ENCODE measurements at places on chromosomes 7 and 10. TPM values are rescaled to one million over a fixed set of nuclear protein-coding genes. Genes with fewer than 3 reads are reported as not detected.

The SUGCT gene
- total RNA-seq, result 5.9 TPM

The KIF11 gene
- total RNA-seq, result 70.8 TPM

The ITIH2 gene
- not detected for total RNA-seq

The C7orf33 gene
- total RNA-seq, result not detected

The LLCFC1 gene
- not detected for total RNA-seq

The KLHL7 gene
- total RNA-seq, result 45.6 TPM

The CPA2 gene
- total RNA-seq, result 0.55 TPM

The CROT gene
- total RNA-seq, result 20.1 TPM

The CCDC3 gene
- 6.4 TPM for total RNA-seq

The NUTM2E gene
- total RNA-seq, result 1.6 TPM

The TRIM73 gene
- total RNA-seq, result 6.8 TPM

The ACSM6 gene
- not detected for total RNA-seq

- no peak overlapping the region for H3K4me3 ChIP-seq
- H3K36me3 ChIP-seq, result no peaks in the 10 kb centered on the region
- H3K27me3 ChIP-seq, result no peaks in the 10 kb centered on the region
- peak overlapping the region; percentile 88 for H3K27ac ChIP-seq
- no peak for DNase-seq
Measured at GRCh38 chr10:72242675-72243074, 26.6 kb upstream of the ASCC1 start.

- H3K36me3 ChIP-seq, result no peaks in the 10 kb centered on the region
- H3K27ac ChIP-seq, result no peak overlapping the region
- no peak overlapping the region for H3K4me3 ChIP-seq
Measured at GRCh38 chr7:94053532-94053931, 49.4 kb upstream of the BET1 start.

GRCh38 chr10:79088176-79088575 is 19.4 kb downstream of the ZMIZ1 start:
- no peak overlapping the region for H3K27ac ChIP-seq
- peaks cover 58% of the 10 kb centered on the region for H3K4me1 ChIP-seq
- H3K27me3 ChIP-seq, result no peaks in the 10 kb centered on the region
- H3K4me3 ChIP-seq, result no peak overlapping the region
- no peak for DNase-seq

DNA sequence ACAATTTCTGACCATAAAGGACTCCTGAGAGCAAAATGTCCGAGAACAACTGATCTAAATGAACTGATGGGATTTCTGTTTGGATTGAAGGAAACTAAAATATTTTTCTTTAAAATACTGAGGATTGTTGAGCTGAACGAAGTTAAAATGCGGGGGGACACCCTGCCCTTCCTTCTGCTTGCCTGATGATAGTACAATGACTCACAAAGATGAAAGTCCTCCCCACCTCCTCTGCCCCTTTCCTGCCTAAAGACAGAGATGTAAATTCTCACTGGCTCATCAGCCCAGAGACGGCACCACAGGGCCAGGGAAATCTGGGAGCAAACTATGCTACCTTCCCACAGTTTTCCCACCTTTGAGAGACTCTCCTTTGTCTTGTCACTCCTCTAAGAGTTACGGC is 180.6 kb downstream of the PHTF2 start:
- no peaks in the 10 kb centered on the region for H3K4me1 ChIP-seq
- no peak overlapping the region for H3K27ac ChIP-seq
- no peaks in the 10 kb centered on the region for H3K27me3 ChIP-seq
- no peak for DNase-seq
- H3K4me3 ChIP-seq, result no peak overlapping the region
- H3K36me3 ChIP-seq, result peaks cover 4% of the 10 kb centered on the region

DNA sequence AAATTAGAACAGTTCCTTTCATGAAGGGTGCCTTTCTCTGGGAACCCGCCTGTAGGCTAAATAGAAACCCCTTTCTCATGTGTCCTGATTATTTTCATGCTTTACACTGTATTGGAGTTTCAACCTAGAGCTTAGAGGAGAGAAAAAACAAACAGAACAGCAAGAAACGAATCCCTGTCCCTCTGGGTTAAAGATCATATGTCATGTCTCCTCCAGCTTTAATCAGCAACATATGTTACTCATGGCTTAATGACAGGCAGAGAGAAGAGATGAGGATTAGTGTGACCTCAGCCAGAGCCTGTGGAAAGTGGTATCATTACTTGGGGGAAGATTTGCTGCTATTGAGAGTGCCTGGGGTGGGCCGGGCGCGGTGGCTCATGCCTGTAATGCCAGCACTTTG is 32.1 kb downstream of the CRCP start:
- H3K4me3 ChIP-seq, result no peak overlapping the region
- no peak overlapping the region for H3K27ac ChIP-seq
- no peaks in the 10 kb centered on the region for H3K27me3 ChIP-seq
- H3K4me1 ChIP-seq, result peaks cover 4% of the 10 kb centered on the region
- H3K36me3 ChIP-seq, result peaks cover 10% of the 10 kb centered on the region

- no peak overlapping the region for H3K4me3 ChIP-seq
- no peaks in the 10 kb centered on the region for H3K4me1 ChIP-seq
- H3K27me3 ChIP-seq, result no peaks in the 10 kb centered on the region
- H3K27ac ChIP-seq, result no peak overlapping the region
Measured at GRCh38 chr7:113784316-113784715, 134.5 kb downstream of the PPP1R3A start.

DNA sequence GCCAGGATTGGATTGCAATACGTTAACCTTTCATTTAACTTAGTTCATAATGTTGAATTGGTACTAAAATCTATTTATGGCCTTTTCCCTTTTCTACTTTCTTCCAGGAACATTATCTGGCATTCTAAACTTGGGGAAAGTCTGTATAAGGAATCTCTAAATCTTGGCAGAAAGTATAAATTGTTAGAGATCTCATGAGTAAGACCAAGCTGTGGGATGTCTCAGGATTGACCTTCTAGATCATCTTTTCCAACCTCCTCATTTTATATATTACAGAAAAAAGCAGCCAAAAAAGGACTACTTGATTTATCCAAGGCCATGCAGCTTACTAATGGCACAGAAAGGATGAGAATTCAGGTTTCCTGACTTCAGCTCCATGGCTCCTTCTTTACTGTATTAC is 598.3 kb downstream of the INHBA start:
- H3K36me3 ChIP-seq, result no peaks in the 10 kb centered on the region
- H3K27ac ChIP-seq, result no peak overlapping the region
- H3K27me3 ChIP-seq, result no peaks in the 10 kb centered on the region

GRCh38 chr10:78866731-78867554 is 201.8 kb upstream of the ZMIZ1 start:
- H3K27ac ChIP-seq, result peak overlapping the region; percentile 85
- no peaks in the 10 kb centered on the region for H3K27me3 ChIP-seq
- H3K4me3 ChIP-seq, result no peak overlapping the region
- no peak for DNase-seq
- H3K36me3 ChIP-seq, result no peaks in the 10 kb centered on the region

- H3K36me3 ChIP-seq, result no peaks in the 10 kb centered on the region
- no peaks in the 10 kb centered on the region for H3K27me3 ChIP-seq
- H3K4me1 ChIP-seq, result no peaks in the 10 kb centered on the region
- no peak for DNase-seq
- no peak overlapping the region for H3K27ac ChIP-seq
- no peak overlapping the region for H3K4me3 ChIP-seq
Measured at GRCh38 chr7:72058579-72058978, 353.6 kb downstream of the CALN1 start.

DNA sequence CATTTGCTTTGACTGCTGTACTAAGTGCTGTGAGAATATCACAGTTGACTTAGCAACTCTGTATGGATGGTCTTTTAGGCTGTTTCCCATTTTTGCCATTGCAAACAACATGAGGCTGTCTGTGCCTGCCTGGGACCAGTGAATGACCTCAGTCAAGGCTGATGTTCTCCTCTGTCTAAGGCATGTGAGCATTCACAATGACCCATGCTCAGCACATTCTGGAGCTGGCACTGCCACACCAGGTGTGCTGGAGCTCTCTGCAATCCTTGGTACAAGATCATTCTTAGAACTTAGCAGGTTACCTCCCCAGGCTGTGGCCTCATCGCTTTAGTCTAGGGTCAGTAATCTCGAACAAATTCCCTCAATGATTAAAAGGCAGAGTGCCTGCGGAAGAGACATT is 61.9 kb downstream of the SH3PXD2A start:
- H3K4me3 ChIP-seq, result no peak overlapping the region
- no peaks in the 10 kb centered on the region for H3K27me3 ChIP-seq
- DNase-seq, result no peak
- peaks cover 16% of the 10 kb centered on the region for H3K4me1 ChIP-seq
- H3K36me3 ChIP-seq, result peaks cover 5% of the 10 kb centered on the region

DNA sequence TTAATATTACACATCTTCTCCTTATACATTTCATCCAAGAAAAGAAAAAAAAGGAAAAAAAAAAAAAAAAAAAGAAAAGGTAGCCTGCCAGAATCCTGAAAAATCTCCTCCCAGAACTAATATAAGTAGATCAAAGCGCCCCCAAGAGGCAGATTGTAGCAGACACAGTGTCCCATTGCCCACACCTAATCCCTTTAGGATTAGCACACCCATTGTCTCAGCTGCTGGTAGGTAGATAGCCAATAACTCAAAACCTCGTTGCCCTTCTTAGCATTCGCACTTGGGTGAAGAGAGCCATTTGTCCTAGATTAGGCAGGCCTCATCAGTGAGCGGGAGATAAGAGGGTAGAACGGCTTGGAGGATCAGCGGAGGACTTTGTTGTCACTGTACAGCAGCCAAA is 100.2 kb upstream of the SORCS1 start:
- H3K4me1 ChIP-seq, result no peaks in the 10 kb centered on the region
- no peaks in the 10 kb centered on the region for H3K27me3 ChIP-seq
- H3K36me3 ChIP-seq, result no peaks in the 10 kb centered on the region
- H3K4me3 ChIP-seq, result no peak overlapping the region
- DNase-seq, result no peak

- H3K4me1 ChIP-seq, result no peaks in the 10 kb centered on the region
- H3K4me3 ChIP-seq, result no peak overlapping the region
- H3K36me3 ChIP-seq, result peaks cover 16% of the 10 kb centered on the region
- no peaks in the 10 kb centered on the region for H3K27me3 ChIP-seq
Measured at GRCh38 chr7:73536479-73536878, 14.4 kb upstream of the BAZ1B start.

DNA sequence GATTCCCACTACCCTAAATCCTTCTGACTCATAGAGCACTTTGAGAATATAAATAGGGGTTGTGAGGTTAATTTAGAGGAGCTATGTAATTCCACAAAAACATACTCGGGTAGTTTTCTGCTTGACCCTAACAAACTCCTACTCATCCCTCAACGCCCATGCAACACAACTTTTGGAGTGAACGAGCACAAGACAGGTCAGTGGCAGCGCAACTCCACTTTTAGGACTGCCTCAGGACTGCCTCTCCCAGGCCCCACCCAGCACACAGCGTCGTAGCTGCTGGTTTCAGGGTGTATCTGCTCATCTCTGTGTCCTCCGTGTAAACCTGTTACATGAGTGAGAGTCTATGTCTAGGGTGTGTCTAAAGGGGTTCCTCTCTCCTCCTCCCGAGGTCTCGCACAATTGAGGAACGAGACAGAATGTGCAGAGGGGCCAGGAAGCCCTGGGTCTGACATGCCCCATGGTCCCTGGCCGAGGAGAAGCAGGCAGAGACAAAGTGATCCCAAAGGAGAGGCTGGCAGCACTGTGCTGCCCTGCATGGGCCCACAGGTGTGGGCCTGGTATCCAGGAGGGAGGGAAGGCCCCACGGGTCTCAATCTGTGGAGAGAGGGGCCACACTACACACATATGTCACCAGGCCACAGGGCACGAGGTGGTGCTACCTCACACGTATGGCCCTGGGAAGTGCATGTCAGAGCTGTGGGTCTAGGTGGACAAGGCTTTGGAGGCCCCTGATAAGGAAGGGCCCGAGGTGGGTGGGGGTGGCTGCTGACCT is 45.5 kb downstream of the CAMK2B start:
- no peak overlapping the region for H3K4me3 ChIP-seq
- H3K36me3 ChIP-seq, result no peaks in the 10 kb centered on the region
- no peak overlapping the region for H3K27ac ChIP-seq

GRCh38 chr10:64038107-64038506 is 516.9 kb downstream of the REEP3 start:
- no peak overlapping the region for H3K4me3 ChIP-seq
- DNase-seq, result no peak
- no peaks in the 10 kb centered on the region for H3K36me3 ChIP-seq
- H3K27me3 ChIP-seq, result no peaks in the 10 kb centered on the region
- peaks cover 39% of the 10 kb centered on the region for H3K4me1 ChIP-seq
- no peak overlapping the region for H3K27ac ChIP-seq

DNA sequence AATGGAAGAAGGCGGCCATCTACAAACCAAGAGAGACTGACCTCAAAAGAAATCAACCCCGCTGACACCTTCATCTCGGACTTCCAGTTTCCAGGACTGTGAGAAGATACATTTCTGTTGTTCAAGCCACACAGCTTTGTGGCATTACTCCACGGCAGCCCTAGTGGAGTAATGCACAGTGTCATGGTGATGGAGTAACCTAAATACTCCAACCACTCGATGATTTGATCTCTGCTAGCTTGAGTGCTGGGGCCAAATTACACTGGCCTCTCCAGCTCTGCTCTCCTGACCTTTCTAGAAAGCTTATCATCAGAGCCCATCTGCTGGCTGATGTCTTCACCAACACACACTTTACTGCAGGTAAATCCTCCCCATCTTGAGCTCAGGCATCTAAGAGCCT is 52.2 kb downstream of the GALNT17 start:
- peak overlapping the region; percentile 68 for H3K27ac ChIP-seq
- peaks cover 8% of the 10 kb centered on the region for H3K36me3 ChIP-seq
- H3K4me1 ChIP-seq, result peaks cover 17% of the 10 kb centered on the region
- DNase-seq, result no peak

- peaks cover 7% of the 10 kb centered on the region for H3K27me3 ChIP-seq
- no peaks in the 10 kb centered on the region for H3K4me1 ChIP-seq
- H3K36me3 ChIP-seq, result no peaks in the 10 kb centered on the region
- H3K27ac ChIP-seq, result no peak overlapping the region
- no peak for DNase-seq
Measured at GRCh38 chr10:131430716-131431412, 119.3 kb upstream of the TCERG1L start.

- H3K27me3 ChIP-seq, result no peaks in the 10 kb centered on the region
- H3K4me1 ChIP-seq, result peaks cover 4% of the 10 kb centered on the region
- no peak for DNase-seq
- peaks cover 2% of the 10 kb centered on the region for H3K36me3 ChIP-seq
- H3K4me3 ChIP-seq, result no peak overlapping the region
Measured at GRCh38 chr7:151978616-151979015, 22.4 kb downstream of the GALNTL5 start.

- DNase-seq, result no peak
- H3K4me1 ChIP-seq, result peaks cover 20% of the 10 kb centered on the region
- peak overlapping the region; percentile 78 for H3K27ac ChIP-seq
- H3K27me3 ChIP-seq, result no peaks in the 10 kb centered on the region
Measured at GRCh38 chr7:98300595-98301372, 19.3 kb downstream of the BRI3 start.

- no peak overlapping the region for H3K27ac ChIP-seq
- H3K4me3 ChIP-seq, result no peak overlapping the region
- H3K4me1 ChIP-seq, result peaks cover 11% of the 10 kb centered on the region
- no peaks in the 10 kb centered on the region for H3K27me3 ChIP-seq
- H3K36me3 ChIP-seq, result peaks cover 7% of the 10 kb centered on the region
- DNase-seq, result no peak
Measured at GRCh38 chr7:108375668-108376067, 80.6 kb downstream of the NRCAM start.

- no peaks in the 10 kb centered on the region for H3K36me3 ChIP-seq
- H3K4me3 ChIP-seq, result no peak overlapping the region
- no peaks in the 10 kb centered on the region for H3K4me1 ChIP-seq
- DNase-seq, result no peak
- no peaks in the 10 kb centered on the region for H3K27me3 ChIP-seq
Measured at GRCh38 chr10:94225589-94225988, 137.2 kb downstream of the NOC3L start.

Data from neural crest cell (in vitro differentiated cells).